ENCODE measurements at places on chromosomes 13 and 19.

GRCh38 chr13:36028359-36029025 is 102.7 kb downstream of the DCLK1 start:
- DNase-seq: no peak

DNA sequence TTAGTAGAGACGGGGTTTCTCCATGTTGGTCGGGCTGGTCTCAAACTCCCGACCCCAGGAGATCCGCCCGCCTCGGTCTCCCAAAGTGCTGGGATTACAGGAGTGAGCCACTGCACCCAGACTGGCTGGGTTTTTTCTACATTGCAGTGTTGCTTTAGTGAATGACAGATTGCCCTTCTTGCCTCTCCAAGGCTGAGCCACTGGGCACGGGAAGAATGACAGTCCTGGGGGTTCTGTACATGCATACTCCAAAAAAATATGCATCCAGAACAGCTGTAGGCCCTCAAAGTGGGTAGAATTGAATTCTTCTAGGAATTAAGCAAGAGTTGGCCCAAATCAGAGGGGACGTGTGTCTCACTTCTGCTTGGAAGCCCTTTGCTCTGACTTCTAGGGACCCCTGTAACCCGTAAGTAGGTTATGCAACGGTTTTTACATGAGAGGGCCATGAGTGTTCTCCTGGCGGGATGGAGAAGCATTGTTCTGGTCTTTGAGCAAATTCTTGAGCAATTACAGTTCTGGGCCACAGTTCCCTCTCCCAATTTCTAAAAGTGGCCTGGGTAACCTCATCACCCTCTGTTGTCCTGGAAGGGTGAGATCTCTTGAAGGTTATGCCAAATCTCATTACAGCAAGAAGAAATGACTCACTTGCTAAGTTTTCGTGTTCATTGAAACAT is 3.6 kb downstream of the ACTN4 start:
- DNase-seq: peak; percentile 44

DNA sequence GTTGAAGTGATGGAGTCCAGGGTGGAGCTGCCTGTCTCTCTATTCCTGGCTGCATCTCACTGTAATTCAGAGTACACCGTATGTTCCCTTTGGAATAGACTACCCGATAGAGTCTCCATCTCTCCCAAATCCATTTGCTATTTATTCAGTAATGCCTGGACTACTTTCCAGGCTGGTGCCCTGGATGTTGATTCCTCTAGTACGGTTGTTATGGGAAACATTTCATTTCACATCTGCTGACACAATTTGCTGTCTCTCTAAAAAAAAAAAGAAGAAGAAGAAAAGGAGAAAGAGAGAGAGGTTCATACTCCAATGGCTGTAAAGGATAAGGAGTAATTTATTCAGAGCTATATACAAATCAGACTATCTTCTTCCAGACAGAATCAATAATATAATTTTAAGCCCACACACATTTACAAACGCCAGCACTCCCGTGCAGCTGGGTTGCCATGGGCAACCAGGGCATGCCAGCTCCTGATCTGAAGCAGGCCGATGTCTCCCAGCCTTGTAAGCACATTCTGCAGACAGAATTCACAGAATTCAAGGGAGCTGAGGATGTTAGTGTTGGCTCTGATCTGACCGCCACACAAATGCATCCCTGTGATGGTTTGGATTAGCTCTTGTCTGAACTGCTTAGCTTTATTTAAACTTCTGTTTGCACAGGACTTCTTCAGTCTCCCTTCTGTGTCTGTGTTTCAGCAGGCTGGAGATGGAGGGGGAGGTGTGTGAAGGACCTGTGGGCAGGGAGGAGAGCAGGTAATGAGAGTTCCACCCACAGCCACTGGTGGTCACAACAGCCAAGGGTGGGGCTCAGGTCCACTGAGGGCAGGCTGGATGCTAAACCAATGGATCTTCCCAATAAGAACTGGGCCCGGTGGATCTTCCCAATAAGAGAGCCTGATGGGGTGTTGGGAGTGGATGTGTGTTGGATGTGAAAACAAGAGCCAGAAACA is 66.0 kb downstream of the TEX26 start:
- no peak for DNase-seq

DNA sequence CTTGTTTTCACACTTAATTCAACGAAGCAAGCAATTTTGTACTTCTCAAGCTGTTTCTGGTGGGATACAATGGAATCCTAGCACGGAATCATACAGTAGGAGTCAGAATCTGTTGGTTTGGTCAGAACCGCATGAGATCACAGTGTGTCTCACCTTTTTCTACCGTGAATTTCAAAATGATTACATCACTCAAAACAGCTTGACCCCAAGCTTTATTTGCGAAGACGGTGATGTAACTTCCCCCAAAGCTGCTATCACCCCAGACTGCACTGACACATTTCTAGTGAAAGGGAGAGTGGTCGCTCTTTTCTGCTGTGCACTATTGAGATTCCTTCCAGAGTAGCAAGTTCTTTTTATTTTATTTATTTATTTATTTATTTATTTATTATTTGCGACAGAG is 9.6 kb downstream of the C19orf18 start:
- DNase-seq: no peak

GRCh38 chr13:30097701-30098100 is 209.7 kb downstream of the KATNAL1 start:
- no peak for DNase-seq

DNA sequence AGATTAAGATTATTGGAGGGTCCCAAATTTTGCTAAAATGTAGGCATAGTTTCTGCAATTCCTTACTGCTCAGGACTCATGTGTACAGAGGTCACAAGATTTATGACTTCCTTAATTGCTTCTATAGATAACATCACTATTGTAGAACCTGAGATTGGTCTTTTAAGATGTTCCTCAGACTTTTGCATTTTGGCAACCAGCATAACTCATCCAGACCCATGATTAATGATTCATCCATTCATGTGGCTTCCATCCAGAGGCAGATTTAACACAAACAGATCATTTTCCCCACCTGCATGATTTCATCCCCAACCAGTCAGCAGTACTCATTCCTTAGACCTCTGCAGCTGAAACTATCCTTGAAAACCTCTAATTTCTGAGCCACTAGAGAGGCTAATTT is 34.5 kb upstream of the CEACAM8 start:
- DNase-seq: no peak

GRCh38 chr13:22187329-22187728 is 516.5 kb downstream of the FGF9 start:
- DNase-seq: no peak

GRCh38 chr13:45179428-45179827 is 21.4 kb downstream of the KCTD4 start:
- no peak for DNase-seq

- no peak for DNase-seq
These were observed 450.3 kb upstream of the ARGLU1 start for GRCh38 chr13:107018285-107018684.

DNA sequence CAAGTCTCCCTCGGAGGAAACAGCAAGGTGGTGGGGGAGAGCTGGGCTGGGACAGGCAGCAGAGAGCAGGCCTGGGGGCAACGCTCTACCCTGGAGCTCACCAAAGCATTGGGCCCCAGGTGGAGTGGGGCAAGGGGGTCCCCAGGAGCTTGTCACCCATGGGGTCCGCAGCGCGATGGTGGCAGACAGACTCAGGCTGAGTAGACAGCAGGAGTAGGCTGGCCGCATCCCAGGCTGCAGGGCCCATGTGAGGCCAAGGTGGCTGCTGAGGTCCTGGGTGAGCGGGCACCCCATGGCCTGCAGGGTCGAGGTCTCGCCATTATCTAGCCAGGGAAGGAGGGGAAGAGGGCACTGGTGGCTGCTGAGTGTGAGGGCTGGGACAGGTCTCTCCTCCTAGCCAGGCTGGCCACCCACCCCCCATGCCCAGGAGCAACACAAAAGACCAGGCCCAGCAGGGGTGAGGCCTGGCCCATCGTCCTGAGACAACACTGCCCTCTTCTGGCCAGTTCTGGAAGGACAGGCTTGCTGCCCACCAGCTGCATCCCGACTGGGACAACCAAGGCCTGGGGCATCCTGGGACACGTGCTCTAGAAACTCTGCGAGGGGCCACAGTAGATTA is 33.1 kb downstream of the CEBPG start:
- peak; percentile 65 for DNase-seq

DNA sequence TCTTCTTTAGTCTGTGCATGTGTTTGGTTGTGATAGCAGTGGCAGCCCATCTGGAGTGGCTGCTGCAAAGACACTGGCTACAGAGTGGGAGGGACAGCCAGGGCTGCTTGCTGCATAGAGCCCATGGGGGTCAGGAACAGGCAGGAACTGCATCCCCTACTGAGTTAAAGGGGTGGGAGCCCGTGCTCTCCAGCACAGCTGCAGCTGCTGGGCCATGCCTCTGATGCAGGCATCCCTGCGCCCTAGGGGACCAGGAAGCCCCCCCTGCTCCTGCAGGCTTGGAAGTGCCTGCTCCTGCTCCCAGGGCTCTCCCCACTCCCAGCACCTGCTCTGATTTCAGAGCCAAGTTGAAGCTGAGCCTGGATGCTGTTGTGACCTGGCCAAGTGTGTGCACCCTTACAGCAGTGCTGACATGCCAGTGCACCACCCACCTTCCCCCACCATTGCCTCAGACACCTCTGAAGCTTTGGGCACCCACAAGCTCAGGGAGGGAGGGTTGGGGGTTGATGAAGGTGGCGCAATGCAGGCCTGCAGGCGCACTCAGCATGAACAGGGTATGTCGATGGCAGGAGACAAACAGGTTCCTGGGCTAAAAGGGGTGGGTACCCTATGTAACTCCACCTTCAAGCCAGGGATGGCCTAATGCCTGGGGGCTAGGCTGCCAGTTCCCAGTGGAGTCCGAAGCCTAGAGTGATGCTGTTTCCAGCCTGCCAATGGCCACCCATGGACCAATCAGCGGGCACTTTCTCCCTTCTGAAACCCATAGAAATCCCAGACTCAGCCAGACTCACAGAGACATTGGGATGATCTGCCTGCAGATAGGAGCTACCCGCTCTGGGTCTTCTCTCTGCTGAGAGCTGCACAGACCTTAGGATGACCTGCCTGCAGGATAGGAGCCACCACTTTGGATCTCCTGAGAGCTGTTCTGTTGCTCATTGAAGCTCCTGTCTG is 919.9 kb upstream of the MIR17HG start:
- DNase-seq: no peak

- DNase-seq: no peak
These were observed 53.1 kb upstream of the CYSLTR2 start for GRCh38 chr13:48600374-48601364.

DNA sequence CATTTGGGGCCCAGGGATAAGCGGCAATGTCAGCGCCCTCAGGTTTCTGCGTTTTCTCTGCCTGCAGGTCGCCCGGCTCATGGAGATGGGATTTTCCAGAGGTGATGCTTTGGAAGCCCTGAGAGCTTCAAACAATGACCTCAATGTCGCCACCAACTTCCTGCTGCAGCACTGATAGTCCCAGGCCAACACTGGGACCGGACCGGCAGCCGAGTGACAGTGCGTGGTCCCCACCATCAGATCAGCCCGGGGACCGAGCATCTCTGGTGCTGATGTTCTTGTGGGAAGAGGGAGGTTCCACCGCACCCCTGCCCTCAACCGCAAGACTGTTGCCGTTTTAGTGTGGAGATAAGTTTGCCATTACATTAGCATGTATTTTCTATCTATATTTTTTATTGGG is 78.0 kb upstream of the GPR183 start:
- no peak for DNase-seq

GRCh38 chr13:65339241-65339640 is 1890.9 kb downstream of the PCDH9 start:
- no peak for DNase-seq

- DNase-seq: no peak
These were observed 31.8 kb upstream of the SPART start for GRCh38 chr13:36377826-36378468.

DNA sequence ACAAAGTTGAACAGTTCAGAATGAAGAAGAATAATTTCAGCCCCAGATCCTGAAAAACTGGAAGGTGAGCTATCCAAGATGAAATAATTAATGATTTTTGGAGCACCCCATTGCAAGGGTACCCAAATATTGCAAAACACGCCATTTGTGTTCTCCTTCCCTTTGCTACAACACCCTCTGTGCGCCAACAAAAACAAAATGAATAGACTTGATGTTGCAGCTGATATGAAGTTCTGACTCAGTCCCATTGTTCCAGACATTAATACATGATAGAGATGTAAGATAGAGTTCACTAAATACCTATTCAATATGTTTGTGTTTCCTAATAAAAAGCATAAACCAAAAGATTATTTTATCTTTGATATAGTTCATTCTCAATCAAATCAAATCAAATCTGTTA is 287.5 kb upstream of the SOX21 start:
- DNase-seq: no peak

DNA sequence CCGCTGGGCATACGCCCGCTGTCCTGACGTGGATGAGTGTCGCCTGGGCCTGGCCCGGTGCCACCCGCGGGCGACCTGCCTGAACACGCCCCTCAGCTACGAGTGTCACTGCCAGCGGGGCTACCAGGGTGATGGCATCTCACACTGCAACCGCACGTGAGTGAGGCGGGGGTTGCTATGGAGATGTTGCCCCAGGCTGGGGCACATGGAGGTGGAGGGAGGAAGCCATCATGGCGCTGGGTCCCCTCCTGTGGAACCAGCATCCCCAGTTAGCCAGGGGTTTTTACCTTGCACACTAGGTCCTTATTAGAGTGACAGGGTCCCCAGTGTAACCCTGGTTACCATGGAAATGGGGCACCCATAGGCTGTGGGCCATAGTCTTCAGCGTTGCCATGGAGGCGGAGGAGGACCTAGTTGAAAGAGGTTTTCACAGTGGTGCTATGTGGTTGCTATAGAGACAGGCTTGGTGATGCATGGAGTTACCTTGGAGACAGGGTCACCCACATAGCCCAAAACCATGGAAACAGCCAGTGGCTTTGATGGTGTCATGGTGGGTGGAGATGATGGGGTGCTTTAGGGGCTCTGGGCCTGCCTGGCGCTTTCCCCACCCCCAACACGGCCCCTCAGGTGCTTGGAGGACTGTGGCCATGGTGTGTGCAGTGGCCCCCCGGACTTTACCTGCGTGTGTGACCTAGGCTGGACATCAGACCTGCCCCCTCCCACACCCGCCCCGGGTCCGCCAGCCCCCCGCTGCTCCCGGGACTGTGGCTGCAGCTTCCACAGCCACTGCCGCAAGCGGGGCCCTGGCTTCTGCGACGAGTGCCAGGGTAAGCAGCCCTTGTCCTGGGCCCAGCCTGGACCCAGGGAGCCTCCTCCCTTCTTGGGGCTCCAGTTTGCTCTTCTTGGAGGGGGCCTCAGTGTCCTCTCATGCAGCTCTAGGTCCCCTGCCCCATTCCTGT is 27.1 kb downstream of the MEGF8 start:
- DNase-seq: no peak

- peak; percentile 73 for DNase-seq
These were observed 12.9 kb downstream of the CEBPG start for GRCh38 chr19:33386361-33386858.

- DNase-seq: no peak
These were observed 3.5 kb downstream of the MAP1S start for GRCh38 chr19:17722655-17723240.

- DNase-seq: no peak
These were observed 2.9 kb downstream of the SUPT5H start for GRCh38 chr19:39448271-39448670.
